ENCODE measurements at places on chromosomes 1 and 21. TPM values are rescaled to one million over a fixed set of nuclear protein-coding genes. Genes with fewer than 3 reads are reported as not detected.

DNA sequence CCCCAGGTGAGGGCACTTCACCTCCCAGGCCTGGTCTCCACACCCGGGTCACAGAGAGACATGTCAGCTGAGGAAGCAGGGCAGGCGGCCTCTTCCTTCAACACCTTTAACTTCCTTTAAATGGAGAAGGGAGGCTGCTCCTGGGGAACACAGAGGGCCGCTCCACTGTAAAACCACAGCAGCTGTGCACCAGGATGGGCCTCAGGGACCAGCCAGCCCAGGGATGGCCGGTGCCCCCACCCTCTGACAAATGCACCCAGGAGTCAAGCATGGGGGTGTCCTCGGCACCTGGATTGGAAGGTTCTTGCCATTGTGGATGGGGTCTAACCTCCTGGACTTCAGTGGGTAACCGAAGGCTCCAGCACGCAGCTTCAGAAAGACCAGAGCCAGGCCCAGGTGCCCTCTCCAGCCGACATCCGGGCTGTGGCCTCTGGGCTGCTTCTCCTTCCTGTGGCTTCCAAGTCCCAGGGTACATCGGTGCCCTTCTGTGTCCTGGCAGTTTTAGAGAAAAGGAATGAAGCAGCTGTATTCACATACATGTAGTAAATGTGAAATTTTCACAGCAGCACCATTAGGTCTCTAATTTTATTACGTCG lies 121.7 kb upstream of the COL6A1 start:
- H3K4me3 ChIP-seq: no peak overlapping the region
- peaks cover 2% of the 10 kb centered on the region for H3K4me1 ChIP-seq
- H3K27me3 ChIP-seq: no peaks in the 10 kb centered on the region
- H3K27ac ChIP-seq: no peak overlapping the region
- no peak for DNase-seq
- no peaks in the 10 kb centered on the region for H3K36me3 ChIP-seq

DNA sequence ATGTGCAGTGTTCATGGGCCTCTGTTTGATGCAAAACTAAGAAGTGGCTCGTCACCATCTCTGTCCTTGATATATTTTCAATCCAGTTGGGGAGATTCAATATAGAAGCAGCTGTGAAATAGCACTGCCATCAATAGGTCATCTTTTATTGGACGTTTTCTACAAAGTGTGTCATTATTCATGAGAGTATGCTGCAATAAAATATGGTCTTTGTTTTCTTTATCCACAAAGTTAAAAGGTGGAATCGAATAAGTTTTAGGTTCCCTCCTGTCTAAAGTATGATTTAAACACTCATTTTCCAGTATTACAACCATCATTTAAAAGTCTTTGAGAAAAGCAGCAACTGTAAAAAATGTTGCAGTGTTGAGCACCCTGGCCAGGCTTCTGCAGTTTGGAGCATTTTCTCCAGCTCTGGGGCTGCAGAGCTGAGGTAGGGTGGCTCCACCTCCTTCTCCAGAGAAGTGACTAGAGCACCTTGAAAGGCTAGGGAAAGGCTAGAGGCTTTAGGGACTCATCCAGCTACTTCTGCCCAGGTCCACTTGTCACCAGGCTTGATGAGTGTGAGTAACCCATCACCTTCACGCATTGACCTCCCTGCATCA lies 56.5 kb upstream of the DNAH14 start:
- no peak for DNase-seq
- peaks cover 7% of the 10 kb centered on the region for H3K27me3 ChIP-seq
- no peaks in the 10 kb centered on the region for H3K4me1 ChIP-seq
- H3K4me3 ChIP-seq: no peak overlapping the region
- H3K27ac ChIP-seq: no peak overlapping the region

DNA sequence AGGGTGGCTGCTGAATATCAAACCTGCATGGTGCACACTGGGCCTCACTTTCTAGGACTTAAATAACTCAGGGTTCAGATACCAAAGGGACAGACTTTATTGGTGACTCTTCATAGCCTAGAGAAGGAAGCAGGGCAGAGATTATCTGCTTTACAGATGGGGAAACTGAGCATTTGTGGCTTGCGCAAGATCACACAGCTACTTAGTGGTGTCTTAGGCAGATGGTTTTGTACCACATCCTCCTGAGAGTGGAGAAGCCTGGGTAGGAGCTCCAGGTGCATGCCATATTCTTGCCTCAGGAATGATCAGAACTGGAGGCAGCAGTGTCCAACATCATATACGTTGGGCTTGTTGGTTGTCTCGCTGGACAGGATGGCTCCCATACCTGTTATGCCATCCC lies 6.8 kb upstream of the DPH2 start:
- no peaks in the 10 kb centered on the region for H3K27me3 ChIP-seq
- DNase-seq: no peak
- H3K36me3 ChIP-seq: peaks cover 83% of the 10 kb centered on the region
- H3K27ac ChIP-seq: no peak overlapping the region

Gene AMPD1
- 96.8 TPM for polyA plus RNA-seq

Gene TFF2
- not detected for polyA plus RNA-seq

Gene ENTREP3
- 12.3 TPM for polyA plus RNA-seq

Measured in muscle of leg (tissue), 16 donors.